ENCODE measurements at places on chromosomes 7 and 10.

GRCh38 chr10:30656233-30656632 is 26.7 kb upstream of the LYZL2 start:
- DNase-seq, result no peak

- no peak for DNase-seq
These were observed 9.8 kb upstream of the LAMB1 start for GRCh38 chr7:108012499-108013430.

- no peak for DNase-seq
These were observed 450.9 kb upstream of the MKI67 start for GRCh38 chr10:128576943-128577670.

DNA sequence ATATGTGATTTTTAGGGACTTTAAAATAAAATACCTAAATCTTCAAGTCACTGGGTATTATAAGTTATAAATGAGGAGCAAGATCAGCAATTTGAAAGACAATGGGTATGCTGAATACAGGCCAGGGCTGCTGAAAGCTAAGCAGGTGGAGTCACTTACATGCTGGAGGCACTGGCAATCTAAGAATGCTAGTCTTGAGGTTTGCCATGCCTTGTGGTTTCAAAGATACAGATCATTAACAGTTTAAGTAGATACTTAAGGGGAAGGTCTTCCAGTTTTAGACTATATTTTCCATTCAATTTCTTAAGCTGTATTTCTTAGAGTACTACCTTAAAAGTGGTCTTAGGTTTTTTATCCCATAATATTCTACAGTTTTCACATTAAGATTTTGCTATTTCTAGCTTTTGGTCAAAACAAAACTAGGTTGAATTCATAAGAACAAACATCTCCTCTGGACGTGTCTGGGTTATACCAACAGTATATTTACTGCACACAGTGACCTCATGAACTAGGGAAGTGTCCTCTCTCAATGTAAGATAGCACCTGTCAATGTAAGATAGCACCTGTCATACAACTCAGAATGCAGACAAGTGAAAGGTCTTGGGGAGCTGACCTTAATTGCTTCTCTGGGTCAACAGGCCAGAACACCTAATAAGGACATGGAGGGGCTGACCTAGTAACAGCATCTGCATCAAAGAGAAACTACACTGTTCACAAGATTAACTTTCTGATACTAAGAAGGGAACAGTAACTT is 2.0 kb downstream of the SRI start:
- no peak for DNase-seq

- DNase-seq, result no peak
These were observed 147.9 kb downstream of the PFKFB3 start for GRCh38 chr10:6350609-6351008.

DNA sequence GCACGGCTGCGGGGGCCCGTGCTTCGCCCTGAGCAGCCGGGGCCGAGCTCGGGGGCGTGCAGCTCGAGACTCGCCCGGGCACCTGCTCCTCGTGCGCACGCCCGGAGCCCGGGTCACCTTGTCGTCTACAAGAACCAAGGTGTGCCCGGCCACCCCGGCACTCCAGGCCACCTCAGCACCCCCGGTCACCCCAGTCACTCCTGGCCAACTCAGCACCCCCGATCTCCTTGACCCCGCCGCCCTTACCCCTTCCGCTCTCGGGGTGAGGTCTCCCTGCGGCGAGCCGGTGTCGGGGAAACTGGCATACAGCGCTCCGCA is 268 bp upstream of the IGFBP3 start:
- no peak for DNase-seq

DNA sequence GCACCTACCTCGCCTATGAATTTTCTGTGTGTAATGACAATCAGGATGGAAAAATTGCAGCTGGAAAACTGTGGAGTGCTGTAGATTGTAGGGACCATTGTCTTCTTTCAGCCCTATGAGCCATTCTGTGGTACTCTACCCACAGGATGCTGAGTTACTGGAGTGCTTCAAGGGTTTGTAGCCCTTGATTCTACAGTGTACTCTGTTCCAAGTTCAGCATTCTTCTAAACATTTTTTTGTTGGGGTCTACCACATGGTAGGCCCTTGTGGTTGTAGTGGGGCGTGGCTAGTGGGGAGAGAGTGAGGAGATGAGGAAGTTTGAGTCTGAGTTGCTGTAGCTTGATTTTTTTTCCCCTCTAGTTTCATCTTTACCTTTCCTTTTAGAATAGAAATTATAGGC is 33.5 kb downstream of the REEP3 start:
- no peak for DNase-seq

- no peak for DNase-seq
These were observed 94.2 kb downstream of the ST7 start for GRCh38 chr7:117047496-117047895.

DNA sequence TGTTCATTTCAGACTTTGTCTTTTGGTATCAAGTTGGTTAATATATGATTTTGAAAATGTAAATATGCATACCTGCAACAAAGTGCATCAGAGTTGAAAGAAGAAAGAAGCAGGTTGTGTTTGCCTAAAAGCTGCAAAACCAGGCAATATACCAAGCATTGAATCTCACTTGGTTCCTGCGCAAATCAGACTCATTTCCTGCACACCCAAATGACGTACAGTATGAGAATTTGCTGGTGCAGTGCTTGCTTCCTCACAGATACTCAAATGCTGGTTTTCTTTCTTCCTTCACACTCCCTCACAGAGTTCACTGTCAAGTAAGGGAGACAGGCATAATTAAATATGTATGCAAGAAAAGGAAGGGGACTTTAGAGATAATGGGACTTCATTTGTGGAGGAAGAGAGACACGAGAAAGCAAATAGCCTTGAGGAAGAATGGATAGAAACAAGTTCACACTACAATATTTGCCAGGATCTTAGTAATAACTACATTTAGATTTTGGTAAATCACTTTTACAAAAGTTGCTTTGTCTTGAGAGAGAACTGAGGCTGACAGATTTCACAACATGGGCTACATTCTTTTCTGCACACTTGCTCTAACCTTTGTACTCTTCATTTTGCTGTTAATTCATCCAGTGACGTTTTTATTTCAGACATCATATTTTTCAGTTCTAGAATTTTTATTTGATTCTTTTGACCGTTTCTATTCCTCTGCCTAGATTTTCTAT is 56.9 kb upstream of the AOAH start:
- DNase-seq, result no peak

DNA sequence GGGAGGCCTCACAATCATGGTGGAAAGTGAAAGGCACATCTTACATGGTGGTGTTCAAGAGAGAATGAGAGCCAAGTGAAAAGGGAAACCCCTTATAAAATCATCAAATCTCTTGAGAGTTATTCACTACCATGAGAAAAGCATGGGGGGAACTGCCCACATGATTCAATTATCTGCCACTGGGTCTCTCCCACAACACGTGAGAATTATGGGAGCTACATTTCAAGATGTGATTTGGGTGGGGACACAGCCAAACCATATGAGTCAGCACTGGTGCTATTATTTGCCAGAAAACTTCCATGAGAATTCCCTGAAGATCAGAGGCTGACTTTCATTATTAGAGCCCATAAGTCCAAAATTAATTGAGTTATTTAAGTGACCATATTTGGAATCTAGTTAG is 1001.2 kb upstream of the POT1 start:
- no peak for DNase-seq

- DNase-seq, result no peak
These were observed 22.0 kb upstream of the GHRHR start for GRCh38 chr7:30941582-30942323.

DNA sequence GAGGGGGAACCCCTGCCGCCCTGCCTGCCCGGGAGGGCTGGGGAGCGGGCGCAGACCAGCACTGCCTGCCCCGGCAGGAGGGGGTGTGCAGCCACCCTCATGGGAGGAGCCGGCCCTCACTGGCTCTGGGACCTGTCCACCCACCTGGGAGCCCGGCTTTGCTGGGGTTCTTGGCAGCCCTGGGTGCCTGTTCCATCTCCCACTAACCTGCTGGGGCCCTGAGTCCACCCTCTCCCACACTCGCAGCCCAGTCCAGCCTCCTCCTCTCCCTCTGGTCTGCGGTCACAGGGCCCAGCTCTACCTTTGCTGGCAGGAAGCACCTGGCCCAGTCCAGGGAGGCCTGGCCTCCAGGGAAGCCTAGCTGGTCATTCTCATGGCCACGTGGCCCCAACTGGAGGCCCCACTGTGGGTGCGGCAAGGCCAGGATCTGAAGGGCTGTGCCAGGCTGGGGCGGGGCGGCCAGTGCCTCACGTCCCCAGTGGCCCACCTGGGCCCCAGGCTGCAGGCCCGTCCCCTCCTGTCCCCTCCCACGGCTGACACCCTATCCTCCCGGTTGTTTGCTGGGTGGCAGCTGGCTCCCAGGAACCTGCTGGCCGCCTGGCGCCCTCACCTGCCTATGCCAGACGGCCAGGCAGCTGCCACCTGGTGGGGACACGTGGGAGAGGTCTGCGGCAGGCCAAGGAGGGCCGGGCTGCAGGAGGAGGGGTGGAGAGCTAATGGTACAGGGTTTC is at the start of gene TMEM184A:
TMEM184A (minus strand) TSS at position 393 of the 731 bp plus-strand sequence. CDS start 721 bp downstream, outside the sequence.
- DNase-seq, result peak; percentile 99

DNA sequence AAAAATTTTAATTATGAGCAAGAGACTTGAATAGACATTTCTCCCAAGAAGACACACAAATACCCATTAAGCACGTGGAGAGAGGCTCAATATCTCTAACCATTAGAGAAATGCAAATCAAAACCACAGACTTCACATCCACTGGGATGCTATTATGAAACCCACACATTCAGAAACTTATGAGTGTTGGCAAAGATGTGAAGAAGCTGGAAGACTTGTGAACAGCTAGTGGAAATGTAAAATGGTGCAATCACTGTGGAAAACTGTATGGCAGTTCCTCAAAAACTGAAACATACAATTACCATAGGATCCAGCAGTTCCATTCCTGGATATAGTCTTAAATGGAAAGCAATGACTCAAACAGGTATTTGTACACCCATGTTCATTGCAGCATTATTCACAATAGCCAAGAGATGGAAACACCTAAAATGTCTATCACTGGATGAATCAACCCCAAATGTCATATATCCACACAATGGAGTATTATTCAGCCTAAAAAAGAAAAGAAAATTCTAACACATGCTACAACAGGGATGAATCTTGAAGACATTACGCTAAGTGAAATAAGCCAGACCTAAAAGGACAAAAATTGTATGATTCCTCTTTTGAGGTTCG is 53.5 kb upstream of the FRMD4A start:
- DNase-seq, result no peak

GRCh38 chr10:81034383-81034782 is 496.7 kb downstream of the SH2D4B start:
- no peak for DNase-seq

Data from SHP77 treated with DMSO at 0.1 percent for 48 hours (cell line).